8988T (cell line): ENCODE measurements at places on chromosomes 7 and 10.

DNA sequence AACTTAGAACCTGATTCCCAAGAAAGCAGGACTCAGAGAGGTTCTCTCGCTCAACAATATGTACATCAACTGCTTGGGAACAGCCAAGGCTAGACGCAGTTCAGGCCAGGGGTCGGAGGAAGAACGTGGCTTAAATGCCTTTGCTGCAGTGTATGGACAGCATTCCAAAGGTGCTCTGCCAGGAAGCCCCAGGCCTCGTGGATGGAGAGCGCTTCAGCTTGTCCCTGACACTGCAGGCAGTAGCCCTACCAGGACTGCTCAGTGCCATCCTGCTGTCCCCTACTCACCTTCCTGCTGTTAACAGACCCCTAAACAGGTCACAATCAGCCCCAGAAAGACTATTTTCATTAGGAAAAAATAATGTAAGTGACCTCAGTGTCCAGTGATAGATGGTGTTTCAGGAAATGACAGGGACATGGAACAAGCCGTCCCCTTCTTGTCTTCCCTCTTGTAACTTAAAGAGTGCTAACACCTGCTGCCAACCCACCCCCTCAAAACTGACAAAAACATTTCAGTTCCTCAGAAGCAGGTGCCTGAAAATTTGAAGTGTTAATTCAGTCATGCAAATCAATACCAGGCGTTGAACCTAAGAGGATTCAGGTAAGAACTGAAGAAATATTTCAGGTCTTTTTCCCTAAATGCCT, 16.5 kb downstream of the CREB3L2 start:
- DNase-seq = no peak

- DNase-seq = no peak
These were observed 18.5 kb downstream of the ANTXRL start for GRCh38 chr10:46305079-46305818.

- DNase-seq = no peak
These were observed 7.9 kb downstream of the DLX6 start for GRCh38 chr7:97013134-97013844.

GRCh38 chr7:12269100-12269895, 58.2 kb downstream of the TMEM106B start:
- no peak for DNase-seq

GRCh38 chr7:106630648-106631047, 30.3 kb downstream of the CCDC71L start:
- no peak for DNase-seq

DNA sequence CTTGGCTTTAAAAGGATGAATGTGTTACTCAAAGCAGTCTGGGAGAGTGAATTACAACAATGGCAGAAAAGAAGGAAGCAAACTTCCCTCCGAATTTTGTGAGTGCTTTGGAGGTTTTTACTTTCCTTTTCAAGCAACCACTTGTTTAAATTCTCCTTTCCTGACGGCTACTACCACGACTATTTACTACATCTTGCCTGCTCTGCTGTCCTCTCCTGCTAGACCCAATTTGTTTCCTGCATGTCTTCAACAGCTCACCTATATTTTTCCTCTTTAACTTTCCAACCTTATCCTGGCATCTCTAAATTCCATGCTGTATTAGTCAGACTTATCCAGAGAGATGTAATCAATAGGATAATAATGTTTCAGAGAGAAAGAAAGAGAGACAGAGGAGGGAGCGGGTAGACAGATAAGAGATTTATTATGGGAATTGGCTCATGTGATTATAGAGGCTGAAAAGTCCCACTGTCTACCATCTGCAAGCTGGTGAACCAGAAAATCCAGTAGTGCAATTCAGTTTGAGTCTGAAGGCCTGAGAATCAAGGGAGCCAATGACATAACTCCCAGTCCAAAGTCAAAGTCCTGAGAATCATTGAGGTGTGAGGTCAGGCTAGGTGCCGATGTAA, 42.8 kb upstream of the SLC13A1 start:
- no peak for DNase-seq

DNA sequence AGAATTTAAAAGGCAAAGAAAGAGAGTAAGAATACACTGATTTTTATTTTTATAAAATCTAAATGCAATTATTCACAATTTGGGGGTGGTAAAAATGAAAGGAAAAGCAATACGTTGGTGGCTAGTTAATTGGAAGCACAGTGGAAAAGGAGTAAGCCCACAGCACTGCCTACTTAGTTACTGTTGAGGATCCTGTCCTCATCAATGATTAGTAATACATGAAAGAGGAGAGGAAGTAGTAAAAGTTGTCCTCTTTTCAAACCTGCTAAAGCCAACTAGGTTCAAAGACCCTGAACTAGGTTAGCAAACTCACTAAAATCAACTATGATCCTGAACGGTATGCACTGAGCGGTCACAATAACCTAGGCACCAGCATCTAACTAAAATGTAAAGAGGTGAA, 52.7 kb upstream of the LRRN3 start:
- DNase-seq = no peak

DNA sequence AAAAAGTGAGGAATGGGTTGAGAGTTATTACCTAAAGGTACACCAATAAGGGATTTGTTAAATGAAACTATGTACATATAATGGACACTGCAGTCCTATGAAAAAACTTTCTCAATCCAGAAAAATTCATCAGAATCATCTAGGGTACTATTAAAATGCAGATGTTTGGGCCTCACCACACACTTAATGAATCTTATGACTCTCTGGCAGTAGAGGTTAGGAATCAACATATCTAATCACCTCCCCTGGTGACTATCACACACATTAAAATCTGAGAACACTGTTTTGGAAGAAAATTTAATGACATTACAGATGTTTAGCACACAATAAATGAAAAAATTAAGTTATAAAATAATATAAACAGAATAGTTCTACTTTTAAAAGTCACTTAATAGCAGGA, 32.1 kb downstream of the BAZ1B start:
- DNase-seq = no peak

DNA sequence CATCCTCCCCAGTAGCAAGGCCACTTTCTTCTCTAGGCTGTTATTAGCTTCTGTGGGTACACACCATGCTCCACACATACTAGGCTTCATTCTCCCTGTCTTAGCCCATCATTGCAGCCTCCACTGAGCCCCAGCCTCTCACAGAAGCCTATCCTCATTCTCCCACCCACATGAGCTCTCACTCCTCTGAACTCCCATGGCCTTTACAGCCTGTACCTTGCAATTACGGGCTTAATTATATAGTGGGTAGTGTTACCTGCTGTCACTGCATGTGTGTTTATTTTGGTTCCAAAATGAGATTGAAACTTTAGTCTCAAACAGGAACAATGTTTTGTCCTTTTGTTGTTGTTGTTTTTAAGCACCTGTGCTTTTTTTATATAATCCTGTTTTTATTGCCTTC, 460.0 kb downstream of the KCNMA1 start:
- DNase-seq = no peak

DNA sequence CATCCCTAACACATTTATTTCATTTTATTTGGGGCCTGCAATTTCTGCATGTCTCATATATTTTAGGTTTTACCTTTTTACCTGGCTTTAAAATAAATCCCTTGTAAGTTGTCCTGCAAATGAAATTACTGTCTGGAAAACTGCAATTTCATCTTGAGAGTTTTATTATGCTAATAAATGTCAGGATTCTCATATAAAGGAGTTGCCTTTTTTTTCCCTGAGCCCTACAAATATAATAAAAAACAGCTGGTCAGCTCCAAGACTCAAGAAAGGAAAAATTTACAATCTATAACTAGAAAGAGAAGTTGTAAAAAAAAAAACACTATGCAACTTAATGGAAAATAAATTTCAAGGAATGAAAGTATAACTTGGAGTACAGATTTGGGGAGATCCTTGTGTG, 108.7 kb downstream of the SH2D4B start:
- no peak for DNase-seq

GRCh38 chr10:102773320-102773719, 29.6 kb downstream of the WBP1L start:
- DNase-seq = no peak

- DNase-seq = no peak
These were observed 30.4 kb upstream of the JAZF1 start for GRCh38 chr7:28211006-28211405.
